ENCODE measurements at places on chromosomes 11 and 22. TPM values are rescaled to one million over a fixed set of nuclear protein-coding genes. Genes with fewer than 3 reads are reported as not detected.

DDT gene
- total RNA-seq, result 162 TPM

OTOG gene
- total RNA-seq, result not detected

TSPAN32 gene
- 0.12 TPM for total RNA-seq

SERPING1 gene
- total RNA-seq, result 8.2 TPM

TEAD1 gene
- total RNA-seq, result 56.9 TPM

SLC16A8 gene
- 0.15 TPM for total RNA-seq

VPS51 gene
- total RNA-seq, result 215 TPM

VPREB1 gene
- total RNA-seq, result not detected

DCHS1 gene
- total RNA-seq, result 4.0 TPM

C1QTNF6 gene
- 12.9 TPM for total RNA-seq

OR52I2 gene
- total RNA-seq, result not detected

OR52N4 gene
- not detected for total RNA-seq

NLRP10 gene
- 0.23 TPM for total RNA-seq

SLC43A1 gene
- total RNA-seq, result 8.5 TPM

GLYATL1 gene
- total RNA-seq, result 0.08 TPM

MPPED2 gene
- total RNA-seq, result not detected

OR10A2 gene
- not detected for total RNA-seq

ART1 gene
- total RNA-seq, result not detected

CREB3L1 gene
- 19.9 TPM for total RNA-seq

KCNE3 gene
- total RNA-seq, result 0.15 TPM

GP1BB gene
- not detected for total RNA-seq

SPON1 gene
- total RNA-seq, result 26.8 TPM

AGBL2 gene
- total RNA-seq, result 0.70 TPM

FSHB gene
- total RNA-seq, result not detected

MEN1 gene
- total RNA-seq, result 11.3 TPM

MSANTD4 gene
- total RNA-seq, result 40.0 TPM

PGA5 gene
- not detected for total RNA-seq

TMEM191B gene
- 0.60 TPM for total RNA-seq

CDC45 gene
- 9.5 TPM for total RNA-seq

CEP126 gene
- total RNA-seq, result 1.1 TPM

OR10D3 gene
- not detected for total RNA-seq

TMEM258 gene
- 292 TPM for total RNA-seq

SLC6A5 gene
- total RNA-seq, result not detected

IL18BP gene
- total RNA-seq, result 3.8 TPM

PRG2 gene
- 0.08 TPM for total RNA-seq

KLHDC7B gene
- total RNA-seq, result 0.08 TPM

NPAS4 gene
- not detected for total RNA-seq

DEFB131B gene
- not detected for total RNA-seq

KRTAP5-9 gene
- not detected for total RNA-seq

THRSP gene
- total RNA-seq, result not detected

MB gene
- not detected for total RNA-seq

OR51E1 gene
- total RNA-seq, result not detected

MMP27 gene
- 1.3 TPM for total RNA-seq

APOBEC3B gene
- total RNA-seq, result 0.82 TPM

All from smooth muscle cell of the coronary artery (primary cell).